ENCODE measurements at places on chromosomes 6 and 20.

- DNase-seq = no peak
Measured at GRCh38 chr6:9539231-9539755, 875.6 kb downstream of the TFAP2A start.

- no peak for DNase-seq
Measured at GRCh38 chr20:55569084-55569483, 436.2 kb downstream of the CBLN4 start.

DNA sequence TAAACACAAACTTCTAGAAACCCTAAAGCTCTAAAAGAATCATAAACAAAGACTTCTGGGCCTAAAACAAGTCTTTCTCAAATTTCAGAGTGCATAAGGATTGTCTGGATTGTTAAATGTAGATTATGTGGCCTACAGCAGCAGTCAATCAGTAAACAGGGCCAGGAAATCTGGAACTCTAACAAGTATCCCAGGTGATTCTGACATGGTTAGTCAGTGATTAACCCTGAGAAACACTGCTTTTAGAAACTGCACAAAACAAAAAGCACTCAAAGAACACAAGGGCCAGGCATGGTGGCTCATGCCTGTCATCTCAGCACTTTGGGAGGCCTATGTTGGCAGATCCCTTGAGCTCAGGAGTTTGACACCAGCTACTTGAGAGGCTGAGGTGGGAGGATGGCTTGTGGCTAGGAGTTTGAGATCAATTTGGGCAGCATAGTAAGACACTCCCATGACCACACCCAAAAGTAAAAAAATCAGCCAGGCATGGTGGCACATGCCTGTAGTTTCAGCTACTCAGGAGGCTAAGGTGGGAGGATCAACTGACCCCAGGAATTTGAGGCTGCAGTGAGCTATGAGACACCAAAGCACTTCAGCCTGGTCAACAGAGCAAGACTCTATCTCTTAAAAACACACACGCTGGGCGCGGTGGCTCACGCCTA lies 5.9 kb downstream of the MED20 start:
- no peak for DNase-seq

DNA sequence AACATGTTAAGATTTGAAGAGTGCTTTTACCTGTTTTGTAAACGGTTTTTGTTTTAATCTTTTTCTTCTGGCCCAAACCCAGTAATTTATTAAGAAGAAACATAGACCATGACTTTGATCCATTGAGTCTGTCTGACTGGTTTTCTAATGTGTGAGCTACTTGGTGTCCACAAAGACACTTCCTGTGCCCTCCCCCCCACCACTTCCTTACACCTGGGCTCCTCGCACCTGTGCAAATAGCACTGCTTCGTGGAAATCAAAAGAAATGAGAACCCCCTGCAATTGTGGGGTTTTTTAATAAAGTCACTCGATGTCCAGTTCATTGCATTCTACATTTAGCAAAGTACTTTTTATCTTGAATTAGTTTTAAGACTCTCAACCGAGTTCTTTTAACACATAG lies 65.5 kb downstream of the SMOC2 start:
- DNase-seq = no peak

GRCh38 chr20:50629670-50630045 lies 61.7 kb downstream of the RIPOR3 start:
- no peak for DNase-seq

DNA sequence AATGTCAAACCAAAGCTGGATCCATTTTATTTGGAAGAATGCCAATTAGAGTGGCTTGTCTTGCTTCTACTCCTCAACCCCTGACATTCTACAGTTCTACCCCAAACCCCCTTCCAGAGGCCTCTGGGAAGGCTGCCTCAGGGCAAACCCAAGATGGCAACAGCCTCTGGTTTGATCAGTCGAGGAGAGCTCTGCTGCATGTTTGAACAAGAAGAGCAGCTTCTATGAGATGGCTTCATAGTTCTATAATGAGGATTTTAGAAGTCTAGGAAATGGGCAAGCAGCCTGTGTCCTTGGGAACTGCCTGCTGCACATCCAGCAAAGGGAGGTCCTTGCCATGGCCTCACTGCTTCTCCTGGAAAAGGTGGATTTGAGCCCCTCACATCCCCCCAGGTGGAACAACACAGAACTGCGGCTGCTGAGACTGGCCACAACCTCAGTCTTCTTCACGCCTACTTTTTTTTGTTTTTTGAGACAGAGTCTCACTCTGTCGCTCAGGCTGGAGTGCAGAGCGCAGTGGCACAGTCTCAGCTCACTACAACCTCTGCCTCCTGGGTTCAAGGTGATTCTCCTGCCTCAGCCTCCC lies 37.9 kb downstream of the ZC3H12D start:
- DNase-seq = no peak

- DNase-seq = no peak
Measured at GRCh38 chr6:123838505-123839234, 35.0 kb downstream of the NKAIN2 start.

GRCh38 chr6:166412156-166412910 lies 29.6 kb upstream of the MPC1 start:
- DNase-seq = no peak

DNA sequence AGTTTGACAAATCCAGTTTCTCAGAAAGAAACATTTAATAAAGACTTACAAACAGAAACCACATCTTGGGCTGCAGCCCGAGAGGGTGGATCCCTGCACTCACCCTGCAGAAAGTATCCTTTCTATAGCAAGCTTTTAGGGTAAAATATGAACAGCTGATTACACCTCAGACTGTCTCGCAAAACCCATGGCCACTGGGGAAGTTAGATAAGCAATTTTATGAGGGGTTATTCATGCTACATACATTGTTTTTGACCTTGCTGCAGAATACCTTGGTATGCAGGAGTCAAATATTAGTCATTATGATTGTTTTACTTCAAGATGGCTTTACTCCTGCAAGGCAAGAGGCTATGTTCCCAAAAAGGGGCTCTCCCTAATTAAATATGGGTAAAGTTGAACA lies 126.9 kb downstream of the OR2B2 start:
- DNase-seq = no peak

- no peak for DNase-seq
Measured at GRCh38 chr20:4189375-4189774, 174.0 kb upstream of the RNF24 start.

DNA sequence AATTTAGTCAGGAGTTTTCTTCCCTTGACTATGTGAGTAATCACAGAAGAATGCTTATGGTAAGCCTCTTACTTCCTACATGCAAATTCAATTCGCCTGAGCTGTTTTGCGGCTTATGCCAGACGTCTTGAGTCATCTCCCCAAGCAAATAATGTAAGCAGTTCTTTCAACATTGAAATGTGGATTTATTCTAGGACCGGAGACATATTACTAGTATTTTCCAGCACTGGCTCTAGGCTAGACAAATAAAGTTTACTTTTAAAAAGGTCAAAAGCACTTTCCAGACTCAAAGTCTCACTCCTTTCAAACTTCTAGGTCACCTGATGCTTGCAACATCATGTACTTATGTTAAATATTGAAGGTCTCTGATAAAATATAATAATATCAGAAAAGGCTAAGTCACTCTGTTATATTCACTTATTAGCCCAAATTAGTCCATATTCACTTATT lies 38.1 kb upstream of the NOX3 start:
- DNase-seq = no peak

- DNase-seq = no peak
Measured at GRCh38 chr20:52251136-52251700, 59.6 kb upstream of the ZFP64 start.

DNA sequence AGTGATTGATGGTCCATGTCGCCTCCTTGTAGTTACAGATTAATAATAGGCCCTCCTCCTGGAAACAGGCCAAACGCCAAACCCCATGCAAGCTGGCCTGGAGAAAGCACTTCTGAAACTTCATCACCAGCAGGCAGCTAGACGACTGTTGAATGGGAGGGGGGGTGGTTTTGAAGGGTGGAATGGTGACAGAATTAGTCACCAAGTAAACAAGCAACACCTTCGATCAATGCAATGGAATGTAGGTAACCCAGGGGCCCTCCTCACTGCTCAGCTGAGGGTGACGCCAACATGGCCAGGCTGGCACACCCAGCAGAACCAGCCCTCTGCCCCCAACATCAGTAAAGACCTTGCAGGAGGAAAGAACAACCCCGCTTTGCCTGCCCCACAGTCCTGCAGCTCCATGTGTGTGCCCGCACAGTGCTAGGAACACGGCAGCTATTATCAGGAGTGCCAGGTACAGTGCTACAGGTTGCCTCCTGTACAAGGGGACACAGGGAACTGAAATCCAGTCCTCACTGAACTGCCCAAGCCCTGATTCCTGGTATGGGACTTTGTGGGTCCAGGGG lies 2.7 kb downstream of the BCAS1 start:
- no peak for DNase-seq

DNA sequence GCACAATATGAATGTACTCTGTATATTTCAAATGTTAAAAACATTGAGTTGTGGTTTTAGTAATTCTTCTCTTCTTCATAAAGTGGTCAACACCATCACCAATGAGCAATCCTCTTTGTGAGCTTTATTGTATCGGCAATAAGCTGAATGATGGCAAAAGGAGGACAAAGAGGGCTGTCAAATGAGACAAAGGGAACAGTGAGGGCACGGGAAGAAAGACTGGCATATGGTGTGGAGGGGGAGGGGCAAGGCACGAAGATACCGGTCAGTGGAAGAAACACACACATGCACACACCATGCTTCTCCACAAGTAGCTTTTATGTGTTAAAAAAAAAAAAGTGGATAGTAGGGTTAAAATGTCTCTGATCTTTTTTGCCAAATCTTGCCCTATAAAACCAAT lies 506.8 kb upstream of the CITED2 start:
- no peak for DNase-seq

DNA sequence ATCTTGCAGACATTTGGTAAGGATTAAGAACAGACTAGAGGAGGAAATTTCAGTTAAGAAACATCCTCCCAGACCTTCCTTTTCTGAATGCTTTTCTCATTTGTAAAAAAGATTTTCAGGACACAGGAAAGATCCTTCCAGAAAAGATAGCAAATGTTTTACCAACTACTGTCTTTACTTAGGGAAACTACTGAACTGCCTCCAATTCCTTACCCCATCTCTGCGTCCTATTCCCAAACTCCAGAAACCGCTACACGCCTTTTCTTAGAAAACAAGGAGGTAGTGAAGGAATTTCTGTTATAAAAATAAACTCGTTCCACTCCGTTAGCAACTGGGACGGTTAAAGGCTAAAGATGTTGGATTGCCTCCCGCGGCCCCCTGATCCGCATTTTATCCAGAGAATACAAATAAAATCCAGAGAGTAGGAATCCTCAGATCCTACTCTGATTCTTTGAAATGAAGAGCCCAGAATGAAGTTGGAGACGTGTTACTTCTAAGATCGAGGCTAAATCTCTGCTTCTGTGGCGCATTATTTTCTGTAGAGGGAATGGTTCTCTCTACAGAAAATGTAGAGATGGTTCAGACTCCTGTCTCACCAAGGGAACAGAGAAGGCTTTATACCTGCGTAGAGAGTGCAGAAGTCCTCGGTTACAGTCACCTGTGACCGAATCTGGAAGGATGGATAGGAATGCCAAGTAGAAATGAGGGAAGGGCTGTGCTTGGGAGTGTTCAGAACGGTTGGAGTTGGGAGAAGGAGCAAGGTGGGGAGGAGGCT lies 133.0 kb downstream of the GPX5 start:
- no peak for DNase-seq

- DNase-seq = no peak
Measured at GRCh38 chr6:39803872-39804271, 11.7 kb downstream of the DAAM2 start.

- DNase-seq = peak; percentile 99
Measured at GRCh38 chr6:41071923-41072835, at the start of gene OARD1. Gene OARD1, minus strand, starts transcription at chr6:41072356. Its CDS starts 722 bp downstream, at chr6:41071634.

DNA sequence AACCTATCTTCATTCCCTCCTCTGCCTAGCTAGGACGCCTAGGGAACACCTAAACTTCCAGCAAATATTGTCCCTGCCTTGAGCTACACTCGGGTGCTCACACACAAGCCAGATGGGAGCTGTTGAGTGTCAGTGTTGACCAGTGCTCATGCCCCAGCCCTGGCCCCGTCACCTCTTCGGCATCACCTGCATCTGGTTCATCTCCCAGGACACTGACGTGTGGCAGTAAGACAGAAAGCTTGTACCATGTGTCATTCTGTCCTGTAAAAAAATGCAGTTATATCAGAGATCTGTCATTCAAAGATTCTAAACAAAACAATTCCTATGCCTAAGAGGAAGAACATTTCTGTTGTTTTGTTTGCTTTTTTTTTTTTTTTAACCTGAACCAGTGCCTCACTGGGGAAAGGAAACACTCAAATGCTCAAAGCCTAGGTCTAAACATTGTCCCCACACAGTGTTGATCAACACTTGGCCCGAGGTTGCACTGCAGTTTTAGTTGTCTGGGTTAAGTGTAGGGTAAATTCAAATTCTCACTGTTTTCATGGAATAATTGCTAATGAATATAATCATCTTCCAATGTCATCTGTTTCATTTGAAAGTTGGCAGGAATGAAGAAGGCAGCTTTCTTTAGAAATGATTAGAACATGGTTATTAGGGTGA lies 102.7 kb upstream of the SASH1 start:
- no peak for DNase-seq

- no peak for DNase-seq
Measured at GRCh38 chr6:154462425-154462824, 48.1 kb downstream of the CNKSR3 start.

- no peak for DNase-seq
Measured at GRCh38 chr6:26170181-26170580, 83.0 kb downstream of the HFE start.

- no peak for DNase-seq
Measured at GRCh38 chr20:36861875-36862801, 13.8 kb upstream of the TLDC2 start.

DNA sequence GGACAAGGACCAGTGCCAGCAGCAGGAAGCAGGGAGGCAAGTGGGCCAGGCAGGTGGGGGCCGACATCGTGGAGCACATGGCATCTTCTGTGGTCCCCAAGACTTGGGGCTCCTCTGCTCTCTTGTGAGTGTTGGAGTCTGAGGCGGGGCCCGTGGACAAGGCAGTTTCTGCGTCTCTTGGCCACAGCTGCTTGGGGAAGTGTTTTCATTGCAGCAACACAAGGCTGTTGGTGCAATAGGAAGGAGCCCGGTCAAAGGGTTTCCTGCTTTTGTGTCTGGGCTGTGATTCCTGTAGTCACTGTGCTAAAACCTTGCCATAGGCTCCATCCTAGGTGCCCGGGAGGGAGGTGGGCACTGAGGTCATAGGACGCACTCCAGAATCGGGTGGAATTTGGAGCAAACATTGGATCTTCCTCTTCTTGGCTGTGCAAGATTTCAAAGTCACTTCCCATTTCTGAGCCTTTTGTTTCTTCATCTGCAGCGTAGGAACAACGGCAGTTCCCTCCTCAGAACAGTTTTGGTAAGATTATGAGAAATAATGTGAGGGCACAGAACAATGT lies at the start of gene SIRPB2:
Gene SIRPB2 (minus strand): TSS at position 140 of the 560 bp plus-strand sequence. CDS start 61 bp downstream, at position 79.
- no peak for DNase-seq

- DNase-seq = no peak
Measured at GRCh38 chr6:91082311-91082832, 495.5 kb upstream of the MAP3K7 start.

All from stimulated activated CD4-positive, alpha-beta T cell treated with anti-CD3 and anti-CD28 coated beads, Interleukin-1b, Interleukin-23, amount 100 ng/mL, for 1 hour (primary cell).